ENCODE measurements at places on chromosomes 6 and 20.

- no peak for DNase-seq
Measured at GRCh38 chr6:107698146-107698545, 126.0 kb downstream of the SCML4 start.

- peak; percentile 82 for DNase-seq
Measured at GRCh38 chr6:2881423-2881822, 21.7 kb downstream of the SERPINB9 start.

- peak; percentile 23 for DNase-seq
Measured at GRCh38 chr20:38355161-38356012, 9.1 kb downstream of the LBP start.

DNA sequence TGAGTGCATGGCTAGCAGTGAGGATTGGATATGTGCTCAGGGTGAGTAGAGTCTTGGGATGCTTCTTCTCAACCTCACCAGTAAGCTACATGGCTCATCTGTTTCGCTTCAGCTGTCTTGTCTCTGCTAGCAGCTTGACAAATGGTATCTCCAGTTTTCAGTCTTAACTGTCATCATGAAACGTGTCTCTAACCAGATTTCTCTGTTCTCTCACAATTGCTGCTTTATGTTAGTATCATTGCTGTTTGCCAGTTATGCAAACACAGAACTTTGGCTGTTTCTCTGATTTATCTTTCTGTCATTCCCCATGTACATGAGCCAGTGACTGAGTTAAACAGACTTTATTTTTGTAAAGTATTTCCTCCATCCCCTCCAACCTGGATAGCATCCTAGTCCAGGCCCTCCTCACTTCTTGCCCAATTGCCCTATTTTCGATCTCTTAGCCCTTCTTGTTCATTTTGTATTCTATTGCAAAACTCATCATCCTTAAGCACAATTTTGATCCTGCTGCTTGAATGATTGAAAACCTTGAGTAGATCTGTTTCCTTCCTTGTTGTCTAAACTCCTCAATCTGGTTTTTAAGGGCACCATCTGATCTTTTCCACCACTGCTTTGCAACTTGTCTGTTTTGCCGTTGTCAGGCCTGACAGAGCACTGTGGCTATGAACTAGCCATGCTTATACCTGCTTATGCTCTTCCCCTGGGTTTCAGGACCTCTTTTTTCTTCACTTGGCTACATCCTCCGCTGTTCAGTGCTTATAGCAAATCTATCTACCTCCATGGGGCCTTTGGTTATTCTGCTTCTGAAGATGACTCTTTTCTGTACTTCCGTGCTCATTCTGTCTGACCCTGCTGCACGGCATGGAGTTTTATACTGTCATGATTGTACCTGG lies 37.7 kb upstream of the ADIG start:
- DNase-seq = no peak

GRCh38 chr6:6697620-6698019 lies 109.1 kb downstream of the LY86 start:
- no peak for DNase-seq

GRCh38 chr20:59931511-59932312 lies 1.7 kb downstream of the SYCP2 start:
- DNase-seq = no peak

DNA sequence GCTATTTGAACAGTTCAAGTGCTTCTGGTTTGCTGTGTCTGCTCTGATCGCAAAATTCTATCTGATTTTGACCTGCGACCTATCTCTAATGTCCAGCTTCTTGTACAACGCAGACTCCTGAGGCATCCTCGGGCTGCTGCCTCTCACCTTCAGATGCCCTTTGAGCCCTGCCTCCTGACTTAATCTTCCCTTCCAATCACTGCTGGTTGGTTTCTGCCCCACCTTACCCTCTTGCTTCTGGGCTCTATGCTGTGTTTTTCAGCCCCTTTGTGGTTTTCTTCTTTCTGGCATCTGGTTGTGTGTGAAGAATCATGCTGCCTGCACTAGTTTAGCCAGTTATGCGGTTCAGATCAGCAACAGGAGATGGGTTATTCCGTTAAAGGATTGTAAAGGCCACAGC lies 131.2 kb upstream of the THEMIS start:
- DNase-seq = no peak

- DNase-seq = no peak
Measured at GRCh38 chr6:53984163-53984562, 127.1 kb upstream of the MLIP start.

- no peak for DNase-seq
Measured at GRCh38 chr20:33277471-33278441, 5.3 kb upstream of the BPIFB1 start.

GRCh38 chr6:143449082-143449713 lies 1.3 kb downstream of the ADAT2 start:
- DNase-seq = no peak

- no peak for DNase-seq
Measured at GRCh38 chr6:120451508-120451907, 882.8 kb downstream of the TBC1D32 start.

DNA sequence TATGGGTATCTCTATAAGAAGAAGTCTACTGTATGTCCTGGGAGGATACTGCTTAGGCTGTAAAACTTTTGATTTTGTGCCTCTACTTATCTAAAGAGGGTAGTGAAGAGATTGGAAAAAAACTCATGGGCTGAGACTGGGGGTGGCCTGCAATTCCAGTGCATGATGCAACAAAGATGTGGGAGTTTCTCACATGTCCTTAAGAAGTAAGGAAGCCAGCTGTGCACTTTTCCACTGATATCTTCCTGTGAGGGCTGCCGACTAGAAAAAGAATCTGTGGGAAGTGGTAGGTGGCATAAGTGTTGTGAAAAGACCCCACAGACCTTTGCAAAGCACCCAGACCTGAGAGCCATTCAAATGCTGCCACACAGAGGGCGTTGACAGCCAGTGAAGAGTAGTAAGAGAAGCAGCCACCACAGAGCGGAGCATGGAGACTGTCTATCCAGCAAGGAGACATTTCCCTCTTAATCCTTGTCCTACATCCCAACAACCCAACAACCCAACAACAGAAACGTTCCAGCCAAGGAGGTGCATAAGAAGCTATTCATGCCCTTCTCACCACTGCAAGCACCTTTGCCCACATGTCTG lies 65.1 kb downstream of the PFDN4 start:
- no peak for DNase-seq

DNA sequence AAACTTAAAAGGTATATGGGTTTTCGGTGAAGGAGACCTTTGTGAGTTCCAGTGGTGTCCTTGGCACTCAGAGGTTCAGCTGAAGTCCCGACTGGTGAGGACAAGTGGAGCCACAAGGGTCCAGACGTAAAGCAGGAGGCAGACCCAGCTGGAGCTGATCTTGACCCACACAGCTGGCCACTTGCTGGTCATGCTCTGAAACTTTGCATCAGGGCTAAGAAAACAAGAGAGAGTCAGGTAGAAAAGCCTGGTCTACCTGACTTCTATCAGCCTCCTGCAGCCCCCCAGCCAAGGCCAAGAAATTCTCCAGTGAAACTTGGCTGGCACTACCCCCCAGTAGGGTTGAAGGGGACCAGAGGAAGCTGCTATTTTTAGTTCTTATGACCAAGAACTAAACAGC lies 21.6 kb downstream of the SERINC3 start:
- no peak for DNase-seq

GRCh38 chr20:6622041-6622440 lies 145.4 kb upstream of the BMP2 start:
- no peak for DNase-seq

DNA sequence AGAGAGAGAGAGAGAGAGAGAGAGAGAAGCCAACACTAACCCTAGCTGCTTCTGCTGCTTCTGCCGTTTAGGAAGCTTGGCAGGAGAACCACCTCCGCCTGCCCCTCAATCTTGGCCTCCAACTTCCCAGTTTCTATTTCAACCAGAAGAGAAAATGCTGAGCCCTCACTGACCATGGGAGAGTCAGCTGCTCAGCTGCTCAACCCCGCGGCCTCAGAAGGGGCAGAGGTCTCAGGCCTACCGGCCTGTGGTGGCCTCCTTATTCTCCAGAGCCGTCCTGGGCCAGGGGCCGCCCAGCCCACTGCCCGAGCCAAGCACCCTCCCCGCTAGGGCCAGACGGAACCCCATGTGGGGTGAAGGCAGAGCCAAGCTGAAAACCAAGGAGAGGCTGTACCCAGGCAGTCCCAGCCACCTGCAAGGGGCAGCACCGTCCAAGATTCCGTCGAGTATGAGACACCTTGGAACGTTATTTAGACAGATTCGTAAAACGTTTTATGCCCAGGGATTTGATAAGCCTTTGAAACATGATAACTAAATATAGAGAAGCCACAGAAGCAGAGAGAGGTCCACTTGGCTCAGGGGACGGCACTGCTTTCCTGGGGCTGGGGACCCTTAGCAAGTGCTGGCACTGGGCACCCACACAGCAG lies 116.6 kb downstream of the DLL1 start:
- DNase-seq = no peak

DNA sequence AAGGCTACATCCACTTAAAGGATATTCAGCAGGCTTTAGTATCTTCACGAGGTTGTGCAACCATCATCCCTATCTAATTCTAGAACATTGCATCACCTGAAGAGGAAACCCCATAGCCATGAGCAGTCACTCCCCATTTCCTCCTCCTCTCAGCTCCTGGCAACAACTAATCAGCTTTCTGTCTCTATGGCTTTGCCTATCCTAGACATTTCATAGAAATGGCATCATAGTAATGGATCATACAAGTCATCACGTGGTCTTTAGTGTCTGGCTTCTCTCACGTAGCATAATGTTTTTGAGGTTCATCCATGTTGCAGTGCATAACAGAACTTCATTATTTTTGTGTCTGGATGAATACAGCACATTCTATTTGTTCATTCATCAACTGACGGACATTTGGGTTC lies 20.5 kb downstream of the SNAI1 start:
- no peak for DNase-seq

- no peak for DNase-seq
Measured at GRCh38 chr6:77492530-77492929, 29.2 kb upstream of the HTR1B start.
